Urothelium cell line (cell line): ENCODE measurements at places on chromosomes 12 and 14.

DNA sequence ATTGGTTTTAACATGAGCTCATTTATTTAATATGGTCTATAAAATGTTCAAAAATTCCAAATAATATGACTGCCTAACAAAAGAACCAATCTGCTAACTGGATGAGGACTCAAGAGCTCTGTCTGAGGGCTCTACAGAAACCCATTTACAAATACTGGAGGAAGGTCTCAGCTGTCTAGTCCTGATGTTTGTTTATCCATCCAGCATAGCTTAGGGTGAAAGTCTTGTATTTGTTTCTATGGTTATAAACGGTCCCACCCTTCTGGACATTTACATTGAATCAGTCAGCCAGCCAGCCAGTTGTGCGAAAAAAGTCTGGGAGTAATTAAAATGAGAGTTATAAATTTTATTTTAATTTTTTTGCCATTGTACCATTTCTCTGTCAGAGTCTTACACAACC is 220.7 kb downstream of the BMP4 start:
- no peak for DNase-seq

- DNase-seq, result no peak
Observed at GRCh38 chr12:91179315-91179714, 3.3 kb downstream of the DCN start.

GRCh38 chr14:71267007-71267513 is 359.8 kb downstream of the PCNX1 start:
- DNase-seq, result no peak

GRCh38 chr12:132686825-132687210 is 324 bp downstream of the POLE start:
- no peak for DNase-seq

GRCh38 chr12:131101703-131102492 is 148.2 kb downstream of the ADGRD1 start:
- DNase-seq, result no peak

DNA sequence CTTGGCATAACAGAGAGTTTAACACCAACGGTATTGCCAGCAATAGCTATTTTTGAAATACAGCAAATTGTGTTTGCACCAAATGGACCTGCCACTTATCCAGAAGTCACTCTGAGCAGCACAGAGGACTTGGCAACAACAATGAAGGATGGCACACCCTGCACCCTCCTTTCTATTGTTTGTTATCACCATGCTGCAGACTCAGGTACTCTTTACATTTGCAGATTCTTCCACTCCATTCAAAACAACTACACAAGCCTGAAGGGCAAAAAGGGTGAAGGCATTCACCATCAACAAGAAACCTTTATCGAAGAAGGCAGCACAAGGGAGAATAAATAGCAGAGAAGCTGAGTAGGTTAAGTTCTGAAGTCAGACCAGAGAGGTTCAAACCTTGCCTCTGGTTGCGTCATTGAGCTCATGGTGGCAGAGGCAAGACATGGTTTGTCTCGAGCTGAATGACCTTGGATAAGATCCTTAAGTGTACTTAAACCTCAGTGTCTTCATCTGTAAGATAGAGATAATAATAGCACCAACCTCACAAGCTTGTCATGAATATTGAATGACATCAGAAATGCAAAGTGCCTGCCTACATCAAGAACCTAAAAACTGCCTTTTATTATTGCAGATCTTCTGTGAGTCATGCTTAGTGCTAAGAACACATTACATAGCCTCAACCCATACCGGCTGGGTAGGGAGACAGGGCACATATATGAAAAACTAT is 1.4 kb upstream of the ACSM4 start:
- DNase-seq, result no peak
